ENCODE measurements at places on chromosomes 2 and 18.
A peak's percentile ranks its signal among the peaks of the same experiment; 100 is the strongest.

GRCh38 chr2:3456125-3456524 is 63.2 kb downstream of the ADI1 start:
- DNase-seq, result no peak

DNA sequence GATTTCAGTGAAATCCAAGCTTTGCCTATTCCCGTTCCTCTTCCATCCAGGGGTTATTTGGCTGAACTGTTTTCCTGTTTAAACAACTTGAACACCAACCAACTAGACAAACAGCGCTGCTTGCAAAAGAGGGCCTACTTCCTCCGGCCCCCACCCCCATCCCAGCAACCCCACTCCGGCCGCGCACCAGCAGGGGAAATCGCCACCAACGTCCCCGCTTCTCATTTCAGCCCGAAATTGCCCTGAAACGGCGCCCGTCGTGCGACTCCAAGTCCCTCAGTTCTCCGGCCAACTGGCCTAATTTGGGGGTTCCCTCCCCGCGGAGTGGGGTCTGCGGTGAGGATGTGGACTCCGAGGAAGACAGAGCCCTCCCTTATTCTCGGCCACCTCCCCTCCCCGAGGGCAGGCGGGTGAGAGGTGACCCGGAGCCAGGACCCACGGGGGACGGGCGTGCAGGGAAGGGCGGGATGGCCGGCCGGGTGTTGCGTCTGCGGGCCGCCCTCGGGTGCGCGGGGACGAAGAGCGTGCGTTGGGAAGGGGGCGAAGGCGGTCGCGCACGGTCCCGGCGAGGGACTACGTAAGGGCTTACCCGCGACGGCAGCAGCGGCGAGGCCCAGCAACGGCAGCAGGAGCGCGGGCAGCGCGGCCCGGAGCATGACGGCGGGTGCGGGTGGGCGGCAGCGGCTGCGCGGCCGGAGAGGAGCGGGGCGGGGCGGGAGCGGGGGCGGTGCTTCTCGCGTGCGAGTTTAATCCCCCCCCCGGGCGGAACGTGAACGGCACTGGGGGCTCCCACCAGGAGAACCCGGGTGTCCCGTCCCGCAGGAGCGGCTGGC is at the start of gene CD302:
Gene CD302, minus strand, starts transcription at position 666 of the 833 bp plus-strand sequence. Its CDS starts 10 bp downstream, at position 656.
- peak; percentile 13 for DNase-seq

DNA sequence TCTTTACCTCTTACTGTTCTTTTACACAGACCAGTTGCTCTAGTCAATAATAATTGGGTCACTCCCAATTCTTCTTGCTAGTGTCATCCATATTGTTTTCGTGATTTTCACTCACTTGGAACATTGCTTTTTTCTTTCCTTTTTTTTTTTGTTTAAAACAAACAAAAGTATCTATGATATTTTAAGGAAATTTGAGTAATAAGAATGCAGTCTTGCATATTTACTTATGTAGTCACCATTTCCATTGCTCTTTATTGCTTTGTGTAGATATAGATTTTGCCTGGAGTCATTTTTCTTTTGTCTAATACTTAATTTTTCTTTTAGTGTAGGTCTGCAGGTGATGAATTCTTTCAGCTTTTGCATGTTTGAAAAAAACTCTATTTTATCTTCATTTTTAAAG is 71.9 kb downstream of the WDR7 start:
- no peak for DNase-seq

DNA sequence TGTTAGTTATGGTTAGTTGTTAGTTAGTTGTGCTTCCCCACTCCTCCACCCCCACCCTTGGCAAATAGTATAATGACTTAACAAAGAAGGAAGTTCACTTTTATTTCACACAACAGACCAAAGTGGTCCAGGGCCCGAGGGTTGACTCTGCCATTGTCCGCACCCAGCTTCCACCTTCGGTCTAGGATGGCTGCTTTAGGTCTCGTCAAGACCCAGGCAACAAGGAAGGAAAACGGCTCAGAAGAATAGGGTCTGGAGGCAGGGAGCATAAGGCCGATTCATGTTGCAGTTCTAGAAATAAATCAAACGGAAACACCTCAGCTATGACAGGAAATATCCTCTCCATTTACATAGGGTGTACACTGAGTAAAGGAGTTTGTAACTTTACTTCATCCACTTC is 206.0 kb upstream of the CXCR4 start:
- DNase-seq, result no peak

DNA sequence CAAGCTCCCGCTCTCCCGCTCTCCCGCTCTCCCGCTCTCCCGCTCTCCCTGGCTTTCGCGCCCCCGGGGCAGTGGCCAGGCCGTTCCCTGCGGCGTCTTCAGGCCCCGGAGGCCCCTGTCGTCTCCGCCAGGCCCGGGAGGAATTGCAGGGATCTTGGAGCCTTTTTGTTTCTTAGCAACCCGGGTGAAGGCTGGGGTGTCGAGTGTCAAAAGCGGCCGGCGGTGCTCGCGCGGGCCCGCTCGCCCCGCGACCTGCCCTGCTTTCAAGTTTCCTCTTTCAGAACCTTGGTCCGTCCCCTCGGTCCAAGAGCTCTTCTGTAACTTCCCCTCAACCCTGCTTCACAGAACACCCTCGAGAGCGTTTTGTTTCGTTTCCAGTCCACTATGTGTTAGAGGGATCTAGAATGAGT is 1.4 kb downstream of the RNF138 start:
- DNase-seq, result peak; percentile 5

- DNase-seq, result no peak
These were observed 366.9 kb upstream of the SLC14A2 start for GRCh38 chr18:45248240-45248903.

DNA sequence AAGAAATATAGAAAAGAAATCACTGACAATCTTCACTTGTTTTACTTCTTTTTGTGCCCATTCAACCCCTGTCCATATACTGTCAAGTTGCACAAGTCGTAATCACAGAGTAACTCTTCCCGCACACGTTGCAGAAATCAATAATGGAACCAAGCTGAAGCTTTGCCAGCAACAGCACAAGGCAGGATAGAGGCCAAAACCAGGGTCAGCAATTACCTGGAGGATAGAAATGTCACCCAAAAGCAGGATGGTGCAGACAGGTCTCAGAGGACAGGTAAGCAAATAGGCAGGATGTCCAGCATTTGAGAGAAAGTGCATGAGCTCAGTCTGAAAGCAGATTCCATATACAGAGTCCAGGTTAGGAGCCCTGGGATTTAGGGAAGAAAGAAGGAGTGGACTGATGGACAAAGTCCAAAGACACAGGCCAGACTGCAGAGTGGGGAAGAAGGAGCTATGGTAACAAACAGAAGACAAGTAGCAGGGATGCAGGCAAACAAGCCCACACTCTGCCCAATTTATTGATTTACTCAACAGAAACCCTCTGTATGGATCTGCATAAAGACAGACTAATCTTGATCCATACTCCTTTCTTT is 52.7 kb downstream of the PID1 start:
- no peak for DNase-seq

GRCh38 chr2:22126106-22126505 is 1002.3 kb downstream of the TDRD15 start:
- DNase-seq, result no peak

DNA sequence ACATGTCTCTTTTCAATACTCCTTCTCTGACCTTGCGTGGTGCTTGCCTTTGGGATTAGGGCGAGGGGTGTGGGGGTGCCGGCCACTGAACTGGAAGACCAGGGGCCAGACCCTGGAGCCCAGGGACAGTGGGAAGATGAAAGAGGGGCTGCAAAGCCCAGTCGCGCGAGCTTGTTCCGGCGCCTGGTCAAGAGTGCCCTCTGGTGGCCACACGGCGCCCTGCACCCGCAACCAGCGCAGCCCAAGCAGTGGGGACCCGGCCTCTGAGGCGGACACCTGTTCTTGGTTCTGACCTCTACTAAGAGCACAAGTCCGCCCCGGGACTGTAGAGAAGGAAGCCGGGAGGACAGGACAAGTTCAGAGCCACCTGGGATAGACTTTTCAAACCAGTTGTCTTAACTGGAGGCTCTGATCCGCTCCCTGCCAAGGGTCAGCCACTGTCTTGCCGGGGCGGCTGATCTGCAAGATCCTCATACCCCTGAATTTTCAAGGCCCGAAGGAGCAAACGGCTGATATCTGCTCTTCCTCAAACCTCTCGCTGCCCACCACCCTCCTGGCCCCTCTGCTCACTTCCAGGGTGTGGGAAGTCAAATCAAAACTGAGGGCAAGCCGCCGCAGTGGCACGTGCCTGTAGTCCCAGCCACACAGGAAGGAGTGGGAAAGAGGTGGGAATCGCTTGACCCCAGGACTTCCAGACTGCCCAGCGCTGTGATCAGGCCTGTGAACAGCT is 14.9 kb upstream of the MSH6 start:
- peak; percentile 76 for DNase-seq

- DNase-seq, result no peak
These were observed 296.6 kb downstream of the LRRTM1 start for GRCh38 chr2:80007777-80008503.

- DNase-seq, result no peak
These were observed 170.8 kb downstream of the PMAIP1 start for GRCh38 chr18:60070631-60071030.

DNA sequence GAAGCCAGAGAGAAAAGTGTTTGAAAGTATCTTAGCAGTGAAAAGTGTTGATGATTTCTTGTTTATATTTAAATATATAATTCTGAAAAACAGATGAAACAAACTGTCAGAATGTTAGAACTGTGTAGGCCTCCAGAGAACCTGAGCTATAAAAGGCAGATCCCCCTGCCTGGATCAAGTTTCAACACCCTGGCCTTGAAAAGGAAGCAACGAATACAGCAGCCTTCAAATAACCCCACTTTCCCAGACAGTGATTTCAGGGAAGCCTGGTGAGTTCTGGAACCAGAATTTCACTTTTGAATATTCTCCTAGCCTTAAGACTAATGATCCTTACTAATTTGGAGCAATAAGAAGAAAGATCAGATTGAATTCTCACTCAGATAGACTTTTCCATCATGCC is 13.3 kb upstream of the TRIM43 start:
- no peak for DNase-seq

GRCh38 chr2:217900010-217900779 is 102.6 kb downstream of the TNS1 start:
- no peak for DNase-seq

GRCh38 chr2:12008425-12009061 is 262.1 kb downstream of the LPIN1 start:
- no peak for DNase-seq

DNA sequence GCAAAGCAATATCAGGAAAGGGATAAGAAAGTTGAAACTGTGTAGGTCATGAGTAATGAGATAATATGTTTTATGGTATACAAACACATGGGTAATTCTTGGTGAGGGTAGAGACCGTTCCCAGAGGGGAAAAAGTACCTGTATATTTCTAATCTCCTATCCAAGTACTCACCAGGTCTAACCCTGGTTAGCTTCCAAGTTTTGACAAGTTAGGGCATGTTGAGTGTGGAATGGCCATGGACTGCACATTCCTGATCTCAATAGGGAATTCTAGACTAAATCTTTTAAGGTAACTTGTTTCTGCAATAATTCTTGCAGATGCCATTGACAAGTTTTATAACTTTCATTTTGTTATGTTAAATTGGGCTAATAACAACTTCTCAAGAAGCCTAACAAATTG is 216.6 kb downstream of the SPAG16 start:
- DNase-seq, result no peak

GRCh38 chr18:26005950-26006349 is 84.5 kb downstream of the SS18 start:
- DNase-seq, result no peak

- DNase-seq, result no peak
These were observed 47.4 kb downstream of the DNAJC10 start for GRCh38 chr2:182763311-182763912.

- DNase-seq, result no peak
These were observed 49.6 kb upstream of the IGFBP2 start for GRCh38 chr2:216583606-216584005.

DNA sequence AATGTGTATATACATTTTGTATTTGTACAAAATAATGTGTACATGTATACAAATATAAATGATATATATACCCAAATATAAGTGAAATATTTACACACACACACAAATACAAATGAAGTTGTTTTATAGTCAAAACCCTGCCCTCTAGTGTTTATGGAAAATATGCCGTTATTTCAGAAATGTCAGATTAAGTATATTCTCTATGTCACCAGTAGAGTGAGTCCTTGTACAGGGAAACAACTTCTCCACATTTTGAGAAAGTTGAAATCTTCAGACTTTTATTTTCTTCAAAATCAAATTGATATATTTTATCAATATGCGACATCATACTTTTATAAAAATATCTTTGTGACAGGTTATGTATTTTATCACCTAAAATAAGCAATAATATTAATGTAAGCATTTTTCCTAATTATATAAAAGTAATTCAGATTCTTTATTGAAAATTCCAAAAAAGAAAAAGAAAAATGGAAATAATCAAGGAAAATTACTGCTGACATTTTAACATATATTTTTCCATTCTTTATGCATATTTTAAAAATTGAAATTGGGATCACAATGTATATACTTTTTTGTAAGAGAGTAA is 22.4 kb downstream of the ARL6IP6 start:
- DNase-seq, result no peak

DNA sequence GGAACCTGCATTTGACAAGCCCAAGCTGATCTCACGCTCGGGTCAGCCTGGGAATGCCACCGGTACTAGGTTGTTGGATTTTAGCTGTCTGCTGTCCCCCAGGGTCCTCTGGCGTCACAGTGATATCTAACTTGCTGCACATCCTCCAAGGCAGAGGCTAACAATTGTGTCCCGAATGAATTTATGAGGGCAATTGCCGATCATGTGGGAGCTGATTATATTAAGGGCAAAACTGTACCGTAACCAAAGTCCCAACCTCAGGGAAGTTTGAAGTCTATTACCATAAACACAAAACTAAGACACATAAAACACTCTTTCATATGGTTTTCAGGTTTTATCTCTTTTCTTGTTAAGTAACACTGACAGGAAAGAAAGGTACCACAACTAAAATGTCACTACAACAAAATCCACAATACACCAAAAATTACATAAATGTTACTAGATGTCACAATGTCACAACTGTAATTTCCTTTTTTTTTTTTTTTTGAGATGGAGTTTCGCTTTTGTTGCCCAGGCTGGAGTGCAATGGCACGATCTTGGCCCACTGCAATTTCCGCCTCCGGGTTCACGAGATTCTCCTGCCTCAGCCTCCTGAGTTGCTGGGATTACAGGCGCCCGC is 6.7 kb downstream of the UXS1 start:
- DNase-seq, result no peak

GRCh38 chr2:105177536-105178254 is 63.8 kb upstream of the GPR45 start:
- no peak for DNase-seq

DNA sequence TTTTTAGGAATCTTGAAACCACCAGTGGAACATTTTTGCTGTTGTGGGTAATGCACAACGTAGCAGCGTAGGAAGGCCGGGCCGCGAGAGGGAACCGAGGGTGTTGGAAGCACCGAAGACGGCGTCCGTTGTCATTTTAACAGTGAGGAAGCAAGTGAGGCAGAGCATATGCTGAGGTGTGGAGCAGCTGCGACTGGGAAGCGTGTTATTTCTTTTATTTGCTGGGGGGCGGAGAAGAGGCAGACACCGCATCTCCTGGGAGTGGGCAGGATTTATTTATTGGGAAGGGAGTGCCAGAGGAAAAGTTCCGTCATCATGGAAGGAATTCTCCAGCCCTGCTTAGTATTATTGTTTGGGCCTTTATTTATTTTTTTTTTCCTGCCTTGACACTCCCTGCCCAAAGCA is 232.8 kb downstream of the KLHL29 start:
- DNase-seq, result no peak
